ENCODE measurements at places on chromosomes 3 and 15. TPM values are rescaled to one million over a fixed set of nuclear protein-coding genes. Genes with fewer than 3 reads are reported as not detected.

FEZF2 gene
- not detected for total RNA-seq

AAGAB gene
- total RNA-seq, result 59.5 TPM

KBTBD12 gene
- not detected for total RNA-seq

ADGRG7 gene
- not detected for total RNA-seq

TFDP2 gene
- 62.9 TPM for total RNA-seq

UCN2 gene
- total RNA-seq, result 1.2 TPM

SCAANT1 gene
- total RNA-seq, result not detected

KBTBD8 gene
- total RNA-seq, result 1.3 TPM

PTX3 gene
- total RNA-seq, result 266 TPM

HPS3 gene
- 50.8 TPM for total RNA-seq

ADAMTSL3 gene
- 1.2 TPM for total RNA-seq

TTLL13 gene
- total RNA-seq, result not detected

RPL39L gene
- 35.6 TPM for total RNA-seq

EOMES gene
- total RNA-seq, result not detected

ZNF197 gene
- total RNA-seq, result 19.1 TPM

MUSTN1 gene
- not detected for total RNA-seq

OIP5 gene
- total RNA-seq, result 1.5 TPM

BTLA gene
- total RNA-seq, result not detected

TRAT1 gene
- not detected for total RNA-seq

TMEM89 gene
- total RNA-seq, result not detected

TLE3 gene
- total RNA-seq, result 49.3 TPM

CPLX3 gene
- total RNA-seq, result not detected

PPM1L gene
- total RNA-seq, result 0.87 TPM

KCTD6 gene
- total RNA-seq, result 6.9 TPM

ECE2 gene
- total RNA-seq, result under 0.01 TPM

SLC22A14 gene
- 0.15 TPM for total RNA-seq

DAZL gene
- not detected for total RNA-seq
